DMS153 (cell line): ENCODE measurements at places on chromosomes 1 and 21.
A peak's percentile ranks its signal among the peaks of the same experiment; 100 is the strongest.

- DNase-seq, result no peak
These were observed 56.3 kb upstream of the ADAMTS5 start for GRCh38 chr21:27023186-27023585.

DNA sequence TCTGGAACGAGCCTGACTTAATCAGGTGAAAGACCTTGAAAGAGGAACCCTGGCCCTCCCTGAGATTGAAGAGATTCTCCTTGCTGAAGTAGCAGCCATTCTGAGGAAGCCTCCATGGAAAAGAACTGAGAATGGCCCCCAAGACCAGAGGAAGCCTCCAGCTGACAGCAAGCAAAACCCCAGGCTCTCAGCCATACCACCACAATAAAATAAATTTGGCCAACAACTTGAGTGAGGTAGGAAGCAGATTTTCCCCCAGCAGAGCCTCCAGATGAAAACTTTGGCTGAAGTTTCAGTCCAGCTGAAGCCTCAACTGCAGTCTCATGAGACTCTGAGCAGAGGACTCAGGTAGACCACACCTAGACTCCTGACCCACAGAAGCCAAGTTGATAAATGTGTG, 34.0 kb upstream of the SLAMF9 start:
- no peak for DNase-seq

GRCh38 chr1:165539306-165539705, 4.5 kb upstream of the LRRC52 start:
- DNase-seq, result peak; percentile 52

DNA sequence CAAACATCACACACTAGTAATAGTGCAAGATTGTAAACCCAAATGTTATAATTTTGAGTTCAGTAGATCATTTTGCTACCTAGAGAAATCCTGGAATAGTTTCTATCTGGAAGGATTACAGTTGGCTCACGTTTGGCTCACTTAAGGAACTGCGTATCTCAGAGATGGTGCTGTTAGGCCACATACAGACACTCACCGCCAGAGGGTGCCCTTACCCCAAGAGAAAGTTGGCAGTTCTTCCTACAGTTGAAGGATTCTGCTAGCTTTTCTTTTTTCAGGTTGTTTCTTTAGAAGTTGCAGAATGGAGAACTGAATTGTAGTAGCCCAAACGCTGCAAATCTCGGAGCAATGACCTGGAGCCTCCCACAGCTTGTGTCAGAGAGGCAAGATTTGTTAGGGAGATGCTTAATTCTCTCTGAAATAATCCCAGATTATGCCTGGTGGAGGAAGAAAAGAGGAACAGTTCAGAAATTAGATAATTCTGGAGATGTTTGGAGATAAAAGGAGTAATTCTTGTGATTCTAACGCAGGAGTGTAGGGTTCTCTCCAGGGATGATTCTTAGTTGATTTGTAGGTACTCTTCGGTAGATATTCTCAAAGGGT, 87.9 kb upstream of the PAPPA2 start:
- DNase-seq, result peak; percentile 43

DNA sequence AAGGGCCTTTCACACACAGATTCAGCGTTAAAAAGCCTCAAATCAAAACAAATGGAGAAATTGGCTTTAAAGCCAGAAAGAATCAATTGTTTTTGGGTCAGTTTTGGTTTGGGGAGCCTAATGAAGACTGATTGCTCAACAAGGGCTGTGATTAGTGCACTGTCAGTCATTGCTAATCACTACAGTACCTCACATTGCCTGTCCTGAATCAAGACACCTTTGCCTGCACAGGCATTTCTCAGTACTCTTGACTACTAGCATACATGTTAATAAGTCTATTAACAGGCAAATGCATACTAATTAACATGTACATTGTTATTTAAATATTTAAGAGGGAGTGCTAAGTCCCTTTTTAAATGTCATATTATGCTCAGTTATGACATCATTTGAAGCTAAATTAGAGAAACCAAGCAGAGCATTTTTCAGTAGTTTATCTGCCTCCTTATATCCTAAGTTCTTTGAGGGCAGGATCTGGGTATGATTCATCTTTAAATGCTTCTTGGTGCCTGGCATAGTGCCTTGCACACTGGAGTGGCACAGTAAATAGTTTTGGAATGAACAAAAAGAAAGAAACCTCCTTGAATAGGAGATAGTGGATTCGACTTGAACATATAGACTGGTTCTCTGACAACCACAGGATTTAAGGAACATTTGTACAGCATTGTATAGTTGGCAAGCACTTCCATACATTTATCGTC, 25.8 kb upstream of the CCN1 start:
- no peak for DNase-seq

DNA sequence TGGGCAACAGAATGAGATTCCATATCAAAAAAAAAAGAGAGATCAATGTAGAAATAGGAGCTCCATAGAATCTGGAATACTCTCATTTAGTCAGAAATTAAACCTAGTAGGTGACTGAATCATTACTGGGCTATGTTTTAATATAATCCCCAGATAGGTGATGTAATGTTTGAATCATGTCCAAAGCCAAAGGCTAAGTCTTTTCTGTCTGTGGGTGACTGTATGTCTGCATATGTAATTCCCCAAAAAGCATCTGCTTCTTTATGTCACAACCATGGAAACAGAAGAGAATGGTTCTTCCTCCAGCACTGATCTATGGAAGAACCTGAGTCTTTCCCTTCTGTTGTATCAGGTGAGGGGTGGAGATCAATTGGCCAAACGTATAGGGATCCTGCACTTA, 5.8 kb downstream of the LAMC2 start:
- no peak for DNase-seq

DNA sequence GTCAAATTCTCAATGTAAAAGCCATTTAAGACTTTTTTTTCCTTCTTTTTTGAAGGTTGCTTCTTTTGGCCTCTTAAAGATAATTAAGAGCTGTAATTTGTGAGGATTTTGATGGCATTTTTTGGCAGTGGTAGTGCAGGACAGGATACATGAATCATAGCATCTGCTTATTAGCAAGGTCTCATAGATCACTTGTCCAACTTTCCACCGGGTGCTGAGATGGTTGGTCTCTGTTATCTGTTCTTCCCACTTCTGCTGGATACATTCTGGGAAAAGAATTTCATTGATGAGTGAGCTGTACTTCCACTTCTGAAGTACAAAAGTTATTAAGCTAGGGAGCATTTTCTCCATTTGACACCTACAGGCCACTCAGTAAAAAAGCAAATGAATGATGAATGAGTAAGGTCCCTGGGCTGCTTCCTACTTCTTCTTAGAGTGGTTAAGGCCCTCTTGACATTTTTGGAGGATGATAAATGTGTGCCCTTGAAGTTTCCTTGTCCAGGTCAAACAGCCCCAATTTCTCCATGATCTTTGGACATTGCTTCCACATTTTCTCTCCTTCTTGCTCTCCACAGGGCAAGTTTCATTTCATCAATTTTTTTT, 100.6 kb downstream of the ROR1 start:
- no peak for DNase-seq

DNA sequence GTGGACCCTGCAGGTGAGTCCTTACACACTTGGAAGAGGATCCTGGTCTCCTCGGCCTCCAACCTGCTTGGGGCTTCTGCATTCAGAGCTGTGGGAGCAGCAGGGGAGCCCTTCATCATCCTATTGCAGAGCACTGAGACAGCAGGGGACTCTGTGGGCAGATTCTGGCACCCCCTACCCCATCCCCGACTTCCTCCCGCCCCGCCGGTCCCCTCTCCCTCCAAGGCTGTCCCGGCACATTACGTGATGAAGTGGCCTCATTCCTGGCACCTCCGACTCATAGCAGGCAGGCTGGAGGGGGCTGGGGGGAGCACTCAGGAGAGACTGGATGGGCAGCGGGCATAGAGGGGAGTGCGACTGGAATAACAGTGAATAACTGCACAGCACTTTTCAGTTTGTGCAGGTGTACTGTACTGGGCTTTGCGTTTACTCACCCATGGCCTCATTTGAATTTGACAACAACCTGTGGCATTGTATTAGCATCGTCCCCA, 394.1 kb downstream of the MATN1 start:
- no peak for DNase-seq

DNA sequence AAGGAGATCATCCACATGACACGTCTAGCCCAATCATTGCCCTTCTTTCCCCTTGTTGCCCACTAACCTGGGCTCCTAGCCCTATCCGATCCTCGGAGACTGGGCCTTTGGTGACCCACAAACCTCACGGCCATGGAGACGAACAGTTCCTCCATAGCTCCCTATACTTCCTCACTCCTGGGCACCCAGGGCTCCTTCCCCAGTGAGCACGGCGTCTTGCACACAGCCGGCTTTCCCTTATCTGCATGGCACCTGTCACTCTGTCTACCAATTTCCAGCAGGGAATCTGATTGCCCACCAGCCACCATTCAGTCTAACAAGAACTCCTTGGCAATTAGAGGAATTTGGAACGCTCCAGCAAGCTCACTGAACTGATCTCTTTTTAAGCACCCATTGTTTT, 3.1 kb downstream of the GNG4 start:
- DNase-seq, result no peak

DNA sequence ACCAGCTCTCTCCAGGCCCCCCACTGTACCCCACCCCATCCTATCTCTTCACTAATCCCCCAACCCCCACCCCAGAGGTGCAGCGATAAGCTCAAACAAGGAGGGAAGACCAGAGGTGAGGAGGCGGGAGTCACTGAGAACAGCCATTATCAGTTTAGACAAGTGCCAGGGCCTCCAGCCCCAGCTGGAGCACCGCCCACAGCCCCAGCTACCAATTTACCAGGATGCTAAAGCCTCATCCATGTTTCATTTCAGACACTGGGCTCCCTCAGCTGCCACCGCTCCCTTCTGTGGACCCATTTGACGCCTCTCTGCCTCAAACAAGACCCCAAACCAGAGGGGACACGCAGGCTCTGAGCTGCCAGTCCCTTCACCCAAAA, 80.6 kb downstream of the DISP3 start:
- DNase-seq, result no peak

GRCh38 chr1:197924516-197925123, 7.4 kb downstream of the LHX9 start:
- DNase-seq, result no peak

- DNase-seq, result no peak
These were observed 8.9 kb downstream of the VSIG8 start for GRCh38 chr1:159853417-159854115.

GRCh38 chr1:228415221-228415620, 1.4 kb downstream of the TRIM17 start:
- no peak for DNase-seq

DNA sequence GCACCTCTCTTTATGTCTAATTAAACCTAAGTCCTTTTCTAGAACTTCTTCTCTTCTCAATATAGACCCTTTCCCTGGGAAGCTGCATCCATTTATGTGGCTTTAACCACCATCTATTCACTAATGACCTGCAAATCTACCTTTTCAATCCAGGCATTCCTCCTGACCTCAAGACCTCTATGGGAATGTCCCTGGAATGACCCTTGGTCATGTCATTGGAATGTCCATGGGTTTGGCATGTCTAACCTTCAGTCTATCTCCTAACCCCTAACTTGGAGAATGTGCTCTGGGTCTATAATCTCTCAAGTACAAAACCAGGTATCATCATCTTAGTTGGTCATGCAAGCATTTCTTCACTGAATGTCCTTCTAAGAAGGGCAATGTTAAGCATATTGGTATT, 196.1 kb downstream of the KCNH1 start:
- no peak for DNase-seq

DNA sequence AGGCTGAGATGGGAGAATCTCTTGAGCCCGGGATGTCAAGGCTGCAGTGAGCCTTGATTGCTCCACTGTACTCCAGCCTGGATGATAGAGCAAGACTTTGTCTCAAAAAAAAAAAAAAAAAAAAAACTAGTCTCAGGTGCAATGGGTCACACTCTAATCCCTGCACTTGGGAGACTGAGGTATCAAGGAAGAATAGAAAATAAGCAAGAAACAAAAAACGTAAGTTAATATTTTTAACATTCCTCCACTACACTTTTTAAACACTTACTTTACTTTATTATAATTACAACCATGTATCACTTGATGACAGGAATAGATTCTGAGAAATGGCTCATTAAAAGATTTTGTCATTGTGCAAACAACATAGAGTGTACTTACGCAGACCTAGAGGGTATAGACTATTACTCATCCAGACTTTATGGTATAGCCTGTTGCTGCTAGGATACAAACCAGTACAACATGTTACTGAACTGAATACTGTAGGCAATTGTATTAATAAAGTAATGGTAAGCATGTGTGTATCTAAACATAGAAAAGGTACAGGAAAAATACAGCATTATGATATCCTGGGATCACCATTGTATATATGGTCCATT, 1244.1 kb upstream of the ADGRL4 start:
- DNase-seq, result no peak

DNA sequence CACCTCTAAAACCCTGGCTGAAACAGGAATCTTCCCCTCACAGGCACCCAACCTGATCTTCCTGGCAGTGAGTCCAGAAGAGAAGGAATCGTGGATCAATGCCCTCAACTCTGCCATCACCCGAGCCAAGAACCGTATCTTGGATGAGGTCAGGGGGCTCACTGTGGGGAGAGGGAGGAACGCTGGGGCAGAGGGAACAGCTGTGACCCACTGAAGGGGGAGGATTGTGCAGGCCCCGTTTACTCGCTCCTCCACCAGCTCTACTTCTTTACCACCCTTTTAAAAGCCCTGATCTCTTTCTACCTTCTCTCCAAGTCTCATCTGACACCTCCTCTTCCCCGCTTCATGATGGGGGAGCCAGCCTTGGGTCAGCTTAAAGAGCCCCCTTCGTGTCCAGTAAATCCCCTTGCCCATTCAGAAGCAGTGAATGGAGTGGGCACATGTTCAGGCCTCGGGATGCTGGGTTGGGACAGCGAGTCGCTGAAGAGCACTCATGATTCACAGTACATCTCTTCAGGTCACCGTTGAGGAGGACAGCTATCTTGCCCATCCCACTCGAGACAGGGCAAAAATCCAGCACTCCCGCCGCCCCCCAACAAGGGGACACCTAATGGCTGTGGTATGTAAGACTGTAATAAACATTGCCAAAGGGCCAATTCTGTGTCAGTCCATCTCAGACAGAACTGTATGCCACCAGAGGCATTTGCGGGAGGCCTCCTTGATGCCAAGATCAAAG, 7.3 kb downstream of the PLEKHO1 start:
- DNase-seq, result no peak

- no peak for DNase-seq
These were observed 45.8 kb upstream of the RCC2 start for GRCh38 chr1:17485281-17485680.

GRCh38 chr1:156445789-156446263, 54.7 kb downstream of the MEF2D start:
- DNase-seq, result peak; percentile 81

GRCh38 chr21:26956216-26956615, 10.7 kb downstream of the ADAMTS5 start:
- no peak for DNase-seq

DNA sequence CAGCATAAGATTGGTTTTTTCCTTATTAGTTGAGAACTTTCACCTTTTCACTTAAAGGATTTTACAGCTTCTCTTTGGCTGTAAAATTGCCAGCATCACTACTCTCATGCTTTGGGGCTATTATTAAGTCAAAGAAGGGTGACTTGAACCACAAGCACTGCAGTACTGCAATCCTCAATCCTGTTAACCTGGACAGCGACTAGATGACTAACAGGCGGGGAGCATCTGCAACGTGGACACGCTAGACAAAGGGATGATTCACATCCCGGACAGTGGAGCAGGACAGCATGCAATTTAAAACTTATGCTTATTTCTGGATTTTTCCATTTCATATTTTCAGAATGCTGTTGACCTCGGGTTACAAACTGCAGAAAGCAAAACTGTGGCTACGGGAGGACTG, 8.1 kb downstream of the ARV1 start:
- DNase-seq, result no peak
